ENCODE measurements at places on chromosomes 7 and 10.
A peak's percentile ranks its signal among the peaks of the same experiment; 100 is the strongest.

DNA sequence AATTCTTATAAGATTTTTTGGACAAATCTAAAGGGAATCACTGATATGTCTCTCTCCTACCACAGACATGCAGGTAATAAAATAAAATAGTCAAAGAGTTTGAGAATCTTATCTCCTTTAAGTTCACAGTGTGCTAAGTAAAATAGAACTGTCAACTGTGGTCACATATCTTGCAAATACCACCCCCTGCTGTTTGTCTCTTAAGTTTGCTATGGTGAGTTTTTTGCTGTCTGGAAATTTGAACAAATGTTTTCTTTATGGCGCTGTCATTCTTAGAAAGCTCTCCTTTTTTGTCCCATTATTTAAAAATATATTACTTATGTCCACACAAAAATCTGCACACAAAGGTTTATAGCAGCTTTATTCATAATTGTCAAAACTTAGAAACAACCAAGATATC lies 19.6 kb downstream of the GIMAP5 start:
- no peak for DNase-seq

DNA sequence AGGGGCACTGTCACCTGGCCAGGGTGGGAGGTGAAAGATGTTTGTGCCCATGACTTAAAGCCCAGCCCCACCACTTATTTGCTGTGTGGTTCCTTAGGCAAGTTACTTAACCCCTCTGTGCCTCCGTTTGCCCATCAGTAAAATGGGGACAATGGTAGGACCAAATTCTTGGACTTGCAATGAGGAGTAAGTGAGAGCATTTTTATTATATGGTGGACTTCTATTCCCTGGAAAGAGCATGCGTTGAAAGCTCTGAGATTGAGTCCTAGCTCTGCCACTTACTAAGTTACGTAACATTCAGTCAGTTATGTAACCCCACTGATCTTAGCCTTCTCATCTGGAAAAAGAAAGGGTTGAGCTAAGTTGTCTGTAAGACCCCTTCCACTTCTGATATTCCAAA lies 18.8 kb downstream of the VSIR start:
- DNase-seq, result no peak

DNA sequence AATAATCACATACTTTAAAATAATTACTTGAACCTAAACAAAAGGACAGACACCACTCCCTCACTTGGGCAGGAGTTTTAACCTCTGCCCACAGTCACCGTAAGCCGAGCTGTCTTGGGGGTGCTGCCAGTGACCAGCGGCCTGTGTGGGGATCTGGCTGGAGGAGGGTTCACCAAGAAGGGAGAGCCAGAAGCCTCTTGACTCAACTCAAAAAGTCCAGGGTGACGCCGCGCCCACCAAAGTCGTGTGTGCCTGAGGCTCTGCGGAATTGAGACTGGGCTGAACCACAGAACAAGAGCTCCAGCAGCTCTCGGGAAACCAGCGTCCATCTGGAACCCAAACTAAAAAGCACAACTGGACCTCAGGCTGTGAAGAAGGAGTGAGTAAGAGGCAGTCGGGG lies 35.8 kb downstream of the ZFAND2A start:
- DNase-seq, result no peak

GRCh38 chr10:44989597-44990301 lies 11.0 kb upstream of the ZNF22 start:
- DNase-seq, result no peak

GRCh38 chr7:157359581-157359980 lies 22.8 kb downstream of the DNAJB6 start:
- no peak for DNase-seq

- no peak for DNase-seq
Measured at GRCh38 chr7:23247046-23247602, 549 bp downstream of the GPNMB start.

DNA sequence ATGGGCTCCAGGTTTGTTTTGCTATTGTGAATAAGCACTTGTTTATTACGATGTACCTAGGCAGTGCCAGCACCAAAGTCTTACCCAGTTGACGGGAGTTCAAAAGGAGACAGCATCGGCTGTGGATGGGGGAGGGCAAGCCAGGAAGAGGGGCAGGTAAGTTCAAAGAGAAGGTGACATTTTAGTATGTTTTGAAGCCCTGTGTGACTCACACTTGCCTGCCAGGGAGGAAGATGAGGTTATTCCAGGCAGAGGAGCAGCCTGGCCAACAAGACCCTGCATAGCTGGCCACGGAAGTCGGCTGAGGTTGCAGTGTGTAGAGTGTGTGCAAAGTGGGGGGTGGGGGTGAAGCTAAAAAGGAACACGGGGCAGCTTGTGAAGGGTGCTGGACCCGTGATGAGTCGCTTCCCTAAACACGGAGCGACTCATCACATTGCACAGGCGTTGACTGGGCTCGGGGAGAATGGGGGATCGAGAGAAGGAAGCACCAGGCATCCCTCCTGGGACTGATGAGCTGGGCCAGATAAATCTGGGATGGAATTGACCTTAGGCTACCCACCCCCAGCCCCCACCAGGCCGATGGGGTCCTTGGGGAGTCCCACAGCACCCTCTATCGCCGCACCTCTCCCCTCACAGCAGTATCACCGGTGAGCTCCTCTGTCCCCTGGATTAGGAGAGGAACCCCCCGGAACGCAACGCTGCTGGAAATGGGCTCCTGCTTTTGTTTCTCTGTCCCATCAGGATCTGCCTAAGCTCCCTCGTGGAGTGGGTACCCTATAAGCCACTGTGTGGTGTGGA lies 97.9 kb upstream of the IKZF1 start:
- peak; percentile 68 for DNase-seq
